ENCODE measurements at places on chromosomes 7 and 10.

DNA sequence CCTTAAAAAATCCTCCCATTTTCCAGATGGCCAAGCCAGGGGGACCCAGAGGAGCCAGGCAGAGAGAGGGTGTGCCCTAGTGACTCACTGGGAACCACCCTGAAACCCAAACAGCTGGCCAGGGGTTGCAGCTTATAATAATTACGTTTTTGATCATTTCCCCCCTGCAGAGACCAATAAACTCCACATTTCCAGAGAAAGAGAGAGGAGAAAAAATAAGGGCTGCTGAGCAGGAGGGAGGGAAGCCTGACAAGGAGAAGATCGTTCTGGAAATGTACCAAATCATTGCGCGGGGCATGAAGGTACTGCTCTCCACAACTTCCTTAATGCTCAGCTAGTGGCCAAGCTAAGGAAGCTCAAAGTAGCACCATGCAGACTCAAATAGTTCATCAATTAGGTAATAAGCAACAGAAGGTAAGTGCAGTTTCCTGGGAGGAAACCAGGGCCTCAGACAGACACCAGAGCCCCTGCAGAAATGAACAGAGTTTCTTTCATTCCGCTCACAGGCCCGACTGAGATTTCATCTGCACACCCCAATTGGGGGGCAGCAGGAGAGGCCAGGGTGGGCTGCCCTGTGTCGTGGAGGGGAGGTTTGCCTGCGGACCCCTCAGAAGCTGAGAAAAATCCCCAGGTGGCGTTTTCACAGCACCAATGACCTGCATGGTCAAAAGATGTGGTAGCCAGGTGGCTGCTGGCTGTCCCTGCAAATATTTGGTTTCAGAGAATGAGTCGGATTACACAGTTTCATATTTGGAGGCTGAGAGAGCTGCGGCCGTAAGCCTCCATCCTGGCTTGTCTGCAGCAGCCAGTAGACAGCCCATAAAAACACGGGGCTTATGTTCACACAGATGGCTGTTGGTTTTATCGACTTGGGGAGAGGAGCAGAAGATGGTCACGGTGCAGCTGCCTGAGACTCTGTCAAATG, 153.2 kb upstream of the LYZL2 start:
- no peak for DNase-seq

GRCh38 chr7:14023838-14024237, 34.4 kb upstream of the ETV1 start:
- no peak for DNase-seq

GRCh38 chr7:104499975-104500374, 171.6 kb downstream of the LHFPL3 start:
- no peak for DNase-seq

GRCh38 chr7:91135703-91136430, 128.4 kb upstream of the FZD1 start:
- DNase-seq = no peak

DNA sequence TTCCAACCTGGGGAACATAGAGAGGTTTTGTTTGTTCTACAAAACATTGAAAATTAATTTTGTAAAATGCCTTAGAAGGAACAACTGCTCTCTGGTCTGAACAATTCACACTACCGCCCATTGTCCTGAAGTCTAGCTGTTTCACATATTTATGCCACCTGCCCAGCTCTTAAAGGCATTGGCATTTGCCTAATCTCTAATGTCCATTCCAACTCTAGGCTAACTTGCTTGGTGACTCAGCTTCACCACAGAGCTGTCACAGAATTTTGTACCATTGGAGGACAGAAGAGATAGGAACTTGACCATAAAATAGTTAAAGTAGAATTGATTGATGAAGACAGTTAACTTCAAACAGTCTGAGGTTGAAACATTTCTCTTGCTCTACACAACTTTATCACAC, 53.5 kb upstream of the PPP1R17 start:
- no peak for DNase-seq

DNA sequence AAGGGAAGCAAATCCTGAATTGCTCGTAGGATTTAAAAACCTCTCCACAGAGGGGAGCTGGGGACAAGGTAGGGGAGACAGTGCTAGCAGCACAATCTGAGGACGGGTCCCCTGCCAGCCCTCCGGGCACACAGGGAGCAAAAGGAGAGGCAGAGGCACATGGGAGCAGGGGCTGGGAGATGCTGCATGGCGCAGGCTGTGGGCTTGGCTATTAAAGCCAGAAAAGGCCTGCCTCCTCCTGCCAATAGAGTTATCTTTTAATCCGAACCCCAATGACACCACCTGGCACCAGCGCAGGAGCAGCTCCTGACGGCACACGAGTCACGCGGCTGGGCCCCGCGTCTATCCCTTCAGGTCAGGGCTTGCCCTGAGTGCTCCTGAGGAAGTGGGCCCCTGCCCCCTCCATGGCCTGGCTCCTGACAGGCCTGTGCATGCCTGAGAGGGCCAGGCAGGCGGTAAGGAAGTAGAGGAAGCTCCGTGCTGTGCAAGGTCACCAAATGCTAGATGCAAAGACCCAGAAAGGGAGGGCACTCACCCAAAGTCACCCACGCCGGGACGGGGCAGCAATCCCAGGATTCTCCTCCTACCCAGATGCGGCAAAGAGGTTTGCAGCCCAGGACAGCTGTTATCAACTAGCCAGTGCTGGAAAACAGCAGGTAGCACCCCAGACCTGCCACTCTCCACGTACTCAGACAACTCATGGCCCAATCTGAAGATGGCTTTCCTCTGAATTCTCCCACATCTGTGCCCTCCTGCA, 28.1 kb downstream of the DLG5 start:
- DNase-seq = no peak

DNA sequence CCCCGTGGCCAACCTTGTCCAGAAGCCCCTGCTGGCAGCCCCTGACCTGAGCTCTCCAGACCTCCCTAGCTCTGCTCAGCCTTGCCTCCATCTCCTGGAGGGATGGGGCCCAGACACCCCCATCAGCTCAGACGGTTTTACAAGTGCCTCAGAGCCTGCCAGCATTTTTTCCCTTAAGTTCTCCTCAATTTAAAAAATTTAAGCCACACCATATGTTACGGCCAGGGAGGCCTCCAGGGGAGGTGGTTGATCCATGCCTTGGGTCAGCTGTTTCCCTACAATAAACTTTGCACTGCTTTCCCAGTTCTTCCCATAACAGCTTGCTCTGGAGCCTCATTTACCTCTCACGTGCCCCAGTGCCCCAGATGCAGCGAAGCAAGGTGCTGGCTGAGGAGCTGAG, 143.5 kb downstream of the RGS10 start:
- DNase-seq = no peak

GRCh38 chr10:119174109-119174508, 4.5 kb downstream of the PRDX3 start:
- DNase-seq = no peak

GRCh38 chr7:158301207-158301606, 286.4 kb downstream of the PTPRN2 start:
- DNase-seq = no peak

DNA sequence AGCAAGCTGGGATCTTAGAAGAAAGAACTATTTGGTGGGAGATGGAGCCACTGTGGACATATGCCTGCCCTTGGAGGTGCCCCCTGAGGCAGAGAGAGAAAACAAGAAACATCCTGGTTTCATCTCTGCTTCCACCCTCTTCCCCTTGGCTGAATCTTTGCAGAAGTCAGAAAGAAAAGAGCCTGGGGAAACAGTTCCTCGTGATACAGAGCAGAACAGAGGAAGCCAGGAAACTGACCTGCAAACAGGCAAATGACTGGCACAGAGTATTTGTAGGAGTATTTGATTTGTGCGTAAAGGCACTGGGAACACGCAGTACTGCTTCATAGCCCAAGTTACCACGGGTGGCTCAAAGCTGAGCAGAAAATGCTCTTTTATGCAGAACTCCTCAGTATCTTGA, 7.0 kb upstream of the KEL start:
- DNase-seq = no peak

DNA sequence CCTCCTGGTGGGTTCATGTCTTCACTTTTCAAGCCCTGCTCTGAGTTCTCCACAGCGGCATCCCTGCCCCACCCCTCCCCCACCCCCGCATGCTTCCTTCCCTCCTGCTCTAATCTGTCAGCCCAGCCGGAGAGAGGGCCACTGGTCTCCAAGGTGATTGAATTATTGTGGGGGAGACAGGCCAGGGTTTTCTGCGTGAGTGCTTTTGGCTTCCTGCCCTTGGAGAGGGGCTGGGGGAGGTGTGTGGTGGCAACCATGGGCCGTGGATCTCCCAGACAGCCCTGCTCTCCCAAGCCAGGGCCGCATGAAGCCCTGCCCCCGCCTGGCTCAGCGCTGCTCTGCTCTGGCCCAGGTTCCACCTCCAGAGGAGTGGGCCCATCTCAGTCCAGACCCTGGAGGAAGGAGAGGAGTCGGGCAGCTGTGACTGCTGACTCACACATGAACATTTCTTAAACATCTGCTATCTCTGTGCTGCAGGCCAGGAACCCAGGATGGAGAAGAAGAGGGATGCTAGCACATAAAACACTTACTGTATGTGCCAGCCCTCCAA, 109.9 kb downstream of the ZMIZ1 start:
- peak; percentile 58 for DNase-seq

DNA sequence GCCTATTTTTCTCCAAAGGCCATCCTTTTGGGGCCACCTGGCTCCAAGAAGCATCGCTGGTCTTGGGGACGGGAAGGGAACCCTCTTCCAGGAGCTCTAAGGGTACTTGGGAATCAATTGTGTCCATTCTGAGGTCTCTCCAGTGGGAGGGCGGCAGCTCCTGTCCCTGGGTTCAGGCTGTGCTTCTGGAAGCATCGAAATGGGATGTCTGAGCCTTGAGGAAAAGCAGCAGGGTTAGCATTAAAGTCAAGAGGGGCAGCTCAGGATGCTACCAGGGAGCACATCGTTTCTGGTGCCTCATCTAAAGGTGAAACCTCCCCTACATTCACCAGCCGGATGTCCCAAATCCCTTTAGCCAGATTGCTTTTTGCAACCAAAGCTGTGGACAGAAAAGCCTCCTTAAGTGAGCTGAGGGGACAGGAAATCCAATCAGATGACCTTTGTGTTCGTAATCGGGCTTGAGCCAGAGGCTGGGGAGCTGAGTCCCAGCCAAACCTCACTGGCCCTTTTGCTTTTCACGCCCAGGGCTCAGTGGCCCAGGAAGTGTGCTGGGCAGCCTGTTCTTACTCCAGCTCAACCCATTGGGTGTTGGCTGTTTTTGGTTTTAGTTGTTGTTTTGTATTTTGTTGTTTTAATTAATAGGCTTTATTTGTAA, 88.8 kb upstream of the ANLN start:
- no peak for DNase-seq

GRCh38 chr10:76784076-76784475, 853.5 kb downstream of the KCNMA1 start:
- DNase-seq = no peak

- DNase-seq = no peak
These were observed 140.6 kb downstream of the KCNMA1 start for GRCh38 chr10:77496941-77497420.

GRCh38 chr7:25396668-25397067, 168.4 kb upstream of the NPVF start:
- DNase-seq = no peak

DNA sequence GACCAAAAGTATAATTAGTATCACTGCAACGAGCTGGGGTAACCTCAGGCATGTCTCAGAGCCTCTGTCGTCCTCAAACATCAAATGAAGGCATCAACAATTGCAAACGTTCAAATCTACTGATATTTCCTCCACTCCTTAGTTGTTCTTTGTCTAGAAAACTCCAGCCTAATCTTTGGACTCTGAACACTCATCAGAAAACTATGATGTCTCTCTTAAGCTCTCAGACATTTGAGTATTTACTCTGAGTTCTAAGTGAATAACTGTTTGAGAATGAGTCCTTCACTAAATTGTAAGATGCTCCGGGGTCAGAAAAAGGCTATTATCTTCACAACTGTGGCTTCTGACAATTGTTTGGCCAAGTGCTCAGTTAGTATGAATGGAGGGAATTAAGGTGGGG, 536.4 kb downstream of the NRG3 start:
- DNase-seq = no peak

DNA sequence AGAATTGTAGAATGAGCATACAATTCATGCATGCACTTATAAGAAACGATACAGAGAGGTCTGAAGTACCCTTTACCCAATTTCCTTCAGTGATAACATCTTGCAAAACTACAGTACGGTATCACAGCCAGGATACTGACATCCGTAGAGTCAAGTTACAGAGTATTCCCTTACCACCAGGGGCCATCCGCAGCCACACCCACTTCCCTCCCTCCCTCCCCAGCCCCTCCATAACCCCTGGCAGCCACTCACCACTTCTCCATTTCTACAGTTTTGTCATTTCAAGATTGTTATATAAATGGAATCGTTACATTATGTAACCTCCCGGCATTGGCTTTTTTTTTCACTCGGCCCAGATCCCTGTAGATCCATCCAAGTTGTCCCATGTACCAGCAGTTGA, 113.6 kb upstream of the RET start:
- no peak for DNase-seq

DNA sequence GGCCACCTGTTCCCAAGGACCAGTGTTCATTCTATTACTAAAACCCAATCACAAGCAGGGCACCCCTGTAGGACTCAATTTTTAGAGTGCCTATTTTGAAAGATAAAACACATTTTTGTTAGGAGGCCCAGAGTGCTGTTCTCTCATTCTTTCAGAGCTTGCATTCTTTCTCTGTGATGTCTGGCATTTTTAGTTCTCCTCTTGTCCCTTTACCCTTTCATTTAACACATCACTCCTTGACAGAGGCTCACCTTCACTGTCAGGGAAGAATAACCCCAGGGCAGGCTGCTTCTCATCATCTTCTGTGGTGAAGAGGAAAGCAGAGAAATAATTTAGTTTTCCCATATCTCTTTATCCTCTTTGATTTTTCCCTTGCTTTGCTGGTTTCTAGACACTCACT, 73.9 kb downstream of the CHRM2 start:
- no peak for DNase-seq

- no peak for DNase-seq
These were observed 29.8 kb downstream of the NPS start for GRCh38 chr10:127578961-127579305.

- DNase-seq = no peak
These were observed 9.1 kb downstream of the FOXK1 start for GRCh38 chr7:4690953-4691856.

DNA sequence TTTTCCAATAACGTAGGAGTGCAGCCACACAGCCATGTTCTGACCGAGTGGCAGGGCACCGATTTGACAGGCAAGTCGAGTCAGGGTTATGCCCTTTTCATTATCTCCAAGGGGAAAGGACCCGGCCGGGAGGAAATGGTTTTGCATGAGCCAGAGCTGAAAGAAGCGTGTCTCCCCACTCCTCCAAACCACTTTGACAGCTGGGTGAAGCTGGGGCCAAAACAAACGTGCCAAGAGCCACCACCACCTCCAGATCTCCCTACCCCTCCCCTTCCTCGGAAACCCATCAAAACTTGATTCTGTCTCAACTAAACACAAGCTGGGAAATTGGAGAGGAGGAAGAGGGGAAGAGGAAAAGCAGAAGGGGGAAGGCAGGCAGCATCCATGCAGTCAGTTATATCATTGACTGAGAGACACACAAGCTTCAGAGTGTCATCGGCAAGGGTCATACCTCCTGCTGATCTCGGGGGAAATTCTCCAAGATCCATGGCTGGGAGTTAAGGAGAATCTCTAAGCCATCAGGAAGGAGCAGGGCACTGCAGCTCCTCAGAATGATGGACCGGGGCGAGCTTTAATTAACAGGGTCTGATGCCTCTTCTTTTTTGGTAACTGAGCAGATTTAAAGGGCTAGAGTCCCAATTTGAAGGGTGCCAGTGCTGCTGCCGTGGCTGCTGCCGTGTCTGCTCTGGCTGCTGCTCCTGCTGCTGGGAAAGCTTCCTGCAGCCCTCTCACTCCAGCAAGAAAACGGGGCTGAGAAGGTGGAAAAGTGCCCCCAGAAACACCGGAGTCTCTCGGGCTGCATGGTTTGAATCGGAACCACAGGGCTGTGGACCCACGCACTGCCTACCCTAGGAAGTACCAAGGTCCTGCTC, 34.7 kb upstream of the CALN1 start:
- no peak for DNase-seq

Measured in nephron progenitor cell (in vitro differentiated cells).